Inflammatory macrophage (primary cell): ENCODE measurements at places on chromosomes 11 and 22.

DNA sequence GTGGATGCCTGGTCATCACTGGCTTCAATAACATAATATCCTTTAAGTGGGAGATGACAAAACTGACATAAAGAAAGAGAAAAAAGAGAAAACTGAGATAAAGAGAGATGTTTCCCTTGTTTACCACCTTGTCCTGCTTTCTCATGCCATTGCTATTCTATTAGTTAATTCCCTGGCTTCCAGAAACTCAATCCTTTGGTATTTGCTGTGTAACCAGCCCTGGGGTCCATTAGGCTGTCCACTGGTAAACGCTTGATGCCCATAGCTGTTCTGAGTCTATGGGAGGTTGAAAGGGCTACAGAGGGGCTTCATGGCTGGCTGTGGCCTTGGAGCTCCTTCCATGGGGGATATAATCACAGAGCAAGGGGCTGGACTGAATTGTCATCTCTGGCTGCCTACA is 243.4 kb upstream of the PLET1 start:
- no peak for DNase-seq

DNA sequence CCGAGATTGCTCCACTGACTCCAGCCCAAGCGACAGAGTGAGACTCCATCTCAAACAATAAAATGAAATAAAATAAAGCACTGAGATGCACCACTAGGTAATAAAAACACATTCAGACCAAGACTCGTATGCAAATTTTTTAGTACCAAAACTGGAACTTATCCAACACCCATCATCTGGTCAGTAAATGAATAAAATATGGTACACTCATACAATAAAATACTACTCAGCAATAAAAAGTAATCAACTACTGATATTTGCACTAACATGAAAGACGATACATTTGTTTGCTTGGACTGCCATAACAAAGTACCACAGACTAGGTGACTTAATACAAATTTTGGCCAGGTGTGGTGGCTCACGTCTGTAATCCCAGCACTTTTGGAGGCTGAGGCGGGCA is 17.8 kb upstream of the POLD3 start:
- no peak for DNase-seq

DNA sequence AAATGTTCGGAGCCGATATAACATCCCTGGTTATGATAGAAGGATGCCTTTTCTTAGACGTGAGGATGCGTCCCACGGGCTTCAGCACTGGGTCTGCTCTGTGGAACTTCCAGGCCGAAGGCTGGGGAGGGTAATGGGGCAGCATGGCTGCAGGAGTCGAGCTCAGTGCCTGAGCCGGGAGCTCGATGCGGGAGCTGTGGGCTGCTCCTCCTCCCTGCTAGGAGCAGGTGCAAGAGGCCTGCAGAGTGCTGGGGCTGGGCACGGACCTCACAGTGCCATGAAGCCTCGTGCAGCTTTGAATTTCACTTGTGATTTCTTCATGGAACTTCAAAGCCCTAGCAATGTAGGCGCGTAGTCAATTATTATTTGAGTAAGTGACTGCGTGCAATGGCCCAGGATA is 6.0 kb downstream of the TUBA8 start:
- no peak for DNase-seq

DNA sequence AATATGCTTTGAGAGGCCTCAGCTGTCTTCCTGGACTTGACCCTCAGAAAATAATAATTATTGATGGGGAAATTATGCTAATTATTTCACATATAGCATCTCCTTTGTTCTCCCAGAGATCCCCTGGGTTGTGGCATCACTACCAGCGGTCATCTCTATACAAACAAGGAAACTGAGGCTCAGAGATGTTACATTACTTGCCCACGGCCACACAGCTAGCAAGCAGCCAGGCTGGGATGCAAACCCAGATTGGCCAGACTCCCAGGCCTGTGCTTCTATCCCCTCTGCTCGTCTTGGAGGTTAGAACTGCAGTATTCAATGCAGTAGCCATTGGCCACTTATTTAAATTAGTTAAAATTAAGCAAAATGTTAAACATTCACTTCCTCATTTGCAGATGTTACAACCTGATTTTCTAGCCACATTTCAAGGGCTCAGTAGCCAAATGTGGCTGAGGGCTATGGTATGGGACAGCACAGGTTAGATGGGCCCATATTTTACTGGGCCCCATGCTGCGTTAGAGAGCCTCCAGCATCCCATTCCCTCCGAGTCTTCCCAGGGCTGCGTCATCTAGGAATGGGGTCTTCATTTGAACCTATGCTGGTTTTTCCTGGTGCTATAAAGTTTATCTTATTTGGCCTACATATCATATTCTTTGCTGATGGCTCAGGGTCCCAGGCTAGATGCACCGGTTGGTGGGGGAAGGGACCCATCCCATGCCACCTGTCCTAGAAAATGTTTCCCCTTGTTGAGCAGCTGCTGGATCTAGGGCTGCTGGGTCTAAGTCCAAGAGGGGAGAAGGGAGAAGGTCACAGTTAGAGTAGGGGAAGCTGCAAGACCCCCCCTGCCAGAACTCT is 2.2 kb downstream of the SLC35C1 start:
- DNase-seq: no peak

- DNase-seq: no peak
Measured at GRCh38 chr11:58734681-58735490, 3.1 kb upstream of the GLYAT start.

DNA sequence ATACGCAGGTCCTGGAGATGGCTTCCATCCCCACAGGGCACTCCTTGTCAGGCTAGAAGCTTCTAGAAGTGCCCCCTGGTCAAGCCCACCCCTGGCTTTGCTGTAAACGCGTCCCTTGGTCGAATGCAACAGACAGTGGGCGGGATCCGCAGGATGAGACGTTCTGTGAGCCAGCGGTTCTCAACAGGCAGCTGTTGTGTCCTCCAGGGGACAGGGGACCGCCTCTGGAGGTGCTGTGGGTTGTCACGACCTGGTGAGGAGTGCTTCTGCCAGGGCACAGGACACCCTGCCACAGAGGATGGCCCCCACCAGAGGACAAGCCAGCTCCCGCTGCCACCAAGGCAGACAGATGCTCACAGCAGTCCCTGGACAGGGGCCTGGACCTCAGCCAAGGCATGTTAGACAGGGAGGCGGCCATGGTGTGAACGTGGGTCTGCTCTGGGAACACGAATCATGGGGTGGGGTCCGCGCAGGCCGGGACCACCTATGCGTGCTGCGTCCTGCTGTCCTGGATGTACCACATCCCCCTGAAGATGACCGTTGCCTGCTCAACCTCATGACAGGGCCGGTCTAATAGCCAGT is 11.7 kb downstream of the CRELD2 start:
- no peak for DNase-seq

DNA sequence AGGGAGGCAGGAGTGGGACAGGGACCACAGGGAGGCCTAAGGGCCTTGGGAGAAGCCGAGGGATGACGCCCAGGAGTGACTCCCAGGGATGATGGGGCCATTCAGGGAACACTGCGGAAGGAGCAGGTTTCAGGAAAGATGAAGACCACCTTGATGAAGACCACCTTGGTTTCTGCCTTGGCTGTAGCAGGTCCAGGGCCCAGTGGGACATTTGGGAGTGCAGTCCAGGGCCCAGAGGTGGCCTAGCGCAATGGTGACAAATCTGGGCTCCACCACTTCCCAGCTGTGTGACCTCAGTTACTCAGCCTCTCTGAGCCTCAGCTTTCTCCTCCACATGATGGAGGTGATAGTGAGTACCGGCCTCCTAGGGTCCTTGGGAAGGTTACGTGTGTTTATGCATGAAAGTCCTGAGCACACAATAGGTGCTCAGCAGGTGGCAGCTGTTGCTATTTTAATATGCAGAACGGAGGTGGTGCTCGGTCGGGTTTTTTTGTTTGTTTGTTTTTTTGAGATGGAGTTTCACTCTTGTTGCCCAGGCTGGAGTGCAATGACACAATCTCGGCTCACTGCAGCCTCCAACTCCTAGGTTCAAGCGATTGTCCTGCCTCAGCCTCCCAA is 770 bp downstream of the TSGA10IP start:
- DNase-seq: no peak

GRCh38 chr11:122141725-122142124 is 25.7 kb upstream of the BLID start:
- no peak for DNase-seq

GRCh38 chr11:33475993-33476392 is 218.8 kb downstream of the HIPK3 start:
- DNase-seq: no peak

DNA sequence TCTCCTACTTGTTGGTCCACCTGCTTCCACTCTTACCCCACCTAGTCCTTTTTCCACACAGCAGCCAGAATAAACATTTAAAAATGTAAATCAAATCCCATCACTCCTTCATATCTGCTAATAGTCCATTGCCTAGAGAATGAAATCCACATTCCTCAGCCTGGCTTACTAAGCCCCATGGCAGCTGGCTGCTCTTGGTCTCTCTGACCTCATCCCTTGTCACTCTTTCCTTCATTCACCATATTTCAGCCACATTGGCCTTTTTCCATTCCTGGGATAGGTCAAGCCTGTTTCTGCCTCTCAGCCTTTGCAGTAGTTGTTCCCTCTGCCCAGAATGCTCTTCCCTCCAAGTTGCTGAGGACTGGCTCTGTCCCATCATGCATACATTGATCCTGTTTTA is 512.8 kb downstream of the INSC start:
- no peak for DNase-seq

- no peak for DNase-seq
Measured at GRCh38 chr11:103994094-103994493, 42.3 kb upstream of the DDI1 start.

GRCh38 chr11:75548595-75549272 is 13.3 kb upstream of the SERPINH1 start:
- no peak for DNase-seq
